Activated T-helper 2 cell treated with anti-CD3 and anti-CD28 coated beads, Interferon-gamma antibody, Interleukin-2, Interleukin-4, amounts not matched to agents 10 μg/mL and 5 μg/mL and 100 μg/mL, durations not matched to agents 14 hours and 24 hours and 36 hours (primary cell): ENCODE measurements at places on chromosomes 1 and 21. TPM values are rescaled to one million over a fixed set of nuclear protein-coding genes. Genes with fewer than 3 reads are reported as not detected.

The CXADR gene
- 0.39 and 0.64 TPM in 2 replicates for total RNA-seq

DNA sequence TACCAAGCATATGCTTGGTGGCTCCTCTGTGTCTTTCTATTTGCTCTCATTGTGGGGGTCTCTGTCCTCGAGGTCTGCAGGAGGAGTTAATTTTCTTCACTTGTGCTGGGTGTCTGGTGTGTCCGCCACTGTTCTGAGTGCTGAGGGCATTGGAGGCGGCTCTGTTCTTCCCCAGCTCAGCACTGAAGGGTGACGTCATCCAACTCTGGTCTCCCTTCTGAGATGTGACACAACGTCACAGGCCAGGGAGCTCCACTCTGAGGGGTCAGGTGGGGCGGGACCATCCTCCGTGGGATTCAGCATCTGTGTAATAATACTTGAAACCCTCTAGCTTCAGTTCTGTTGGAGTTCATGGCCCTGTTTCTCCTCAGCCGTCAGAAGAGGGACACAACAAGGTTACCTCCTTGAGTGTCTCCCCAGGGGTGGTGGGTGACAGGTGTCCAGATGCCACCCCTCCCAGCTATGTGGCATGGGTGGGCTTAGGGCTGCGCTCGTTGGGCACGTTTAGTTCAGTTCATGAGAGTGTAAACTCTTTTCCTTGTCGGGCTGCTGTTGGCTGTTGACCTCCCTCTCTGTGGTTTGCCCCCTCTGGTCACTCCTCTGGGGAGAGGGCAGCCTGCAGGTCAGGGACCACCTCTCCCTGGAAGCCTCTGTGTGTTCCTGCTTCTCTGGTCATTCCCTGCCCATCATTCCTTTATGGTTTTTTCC lies 3.1 kb downstream of the IBA57 start:
- H3K27me3 ChIP-seq = no peaks in the 10 kb centered on the region
- H3K27ac ChIP-seq = no peak overlapping the region
- no peak overlapping the region for H3K4me3 ChIP-seq
- peaks cover 24% of the 10 kb centered on the region for H3K4me1 ChIP-seq

DNA sequence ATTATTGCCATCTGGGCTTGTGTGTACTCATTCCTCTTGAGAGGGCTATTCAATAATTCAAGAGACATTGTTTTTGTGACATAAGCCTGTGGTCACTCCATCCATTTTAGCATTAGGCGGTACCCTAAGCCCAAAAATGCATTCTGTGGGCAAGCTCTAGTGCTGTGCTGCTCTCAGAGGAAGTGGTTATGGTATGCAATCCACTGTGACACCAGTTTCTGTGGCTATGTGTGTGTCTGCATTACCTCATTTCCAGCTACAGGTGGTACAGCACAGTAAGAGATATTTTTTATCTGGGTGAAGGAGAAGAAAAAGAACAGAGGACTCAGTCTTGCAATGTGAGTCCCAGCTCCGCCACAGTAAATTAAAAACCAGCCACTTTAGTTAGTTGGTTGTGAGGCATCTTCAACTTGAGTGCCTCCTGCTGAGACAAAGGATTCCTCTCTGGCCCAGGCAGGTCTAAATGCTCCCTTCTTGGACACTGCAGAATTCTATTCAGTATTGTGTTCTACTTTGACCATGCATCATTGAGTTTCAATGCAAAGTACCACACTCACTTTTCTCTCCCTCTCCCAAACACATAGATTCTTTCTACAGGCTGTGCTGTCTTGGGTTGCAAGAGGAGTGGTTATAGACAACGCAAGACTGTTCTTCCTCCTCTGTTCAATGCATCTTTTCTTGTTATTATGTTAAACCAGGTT lies 777.8 kb upstream of the BRINP3 start:
- DNase-seq = no peak
- H3K27me3 ChIP-seq = no peaks in the 10 kb centered on the region
- no peak overlapping the region for H3K27ac ChIP-seq
- no peaks in the 10 kb centered on the region for H3K4me1 ChIP-seq

The KPRP gene
- total RNA-seq = not detected in 2 replicates

DNA sequence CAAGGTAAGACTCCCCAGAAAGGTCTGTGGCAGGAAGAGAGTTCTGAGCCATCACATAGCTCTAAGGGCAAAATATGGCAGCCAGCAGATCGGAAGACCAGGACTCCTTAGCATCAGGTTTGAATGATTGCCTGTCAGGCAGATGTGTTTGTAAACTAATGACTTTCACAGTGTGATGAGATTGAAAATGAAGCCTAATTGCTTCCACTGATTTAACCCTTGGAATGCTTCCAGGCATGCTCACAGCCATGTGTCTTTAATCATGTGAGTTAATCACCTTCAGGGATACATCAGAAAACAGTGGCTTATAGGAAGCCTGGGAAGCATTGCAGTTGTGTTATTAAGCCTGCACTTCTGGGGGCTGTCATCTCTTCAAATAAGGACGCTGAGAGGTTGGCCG lies 82.8 kb downstream of the LRRC53 start:
- no peak overlapping the region for H3K4me3 ChIP-seq
- H3K4me1 ChIP-seq = no peaks in the 10 kb centered on the region
- H3K27me3 ChIP-seq = no peaks in the 10 kb centered on the region
- no peak for DNase-seq

The FABP3 gene
- not detected in 2 replicates for total RNA-seq

DNA sequence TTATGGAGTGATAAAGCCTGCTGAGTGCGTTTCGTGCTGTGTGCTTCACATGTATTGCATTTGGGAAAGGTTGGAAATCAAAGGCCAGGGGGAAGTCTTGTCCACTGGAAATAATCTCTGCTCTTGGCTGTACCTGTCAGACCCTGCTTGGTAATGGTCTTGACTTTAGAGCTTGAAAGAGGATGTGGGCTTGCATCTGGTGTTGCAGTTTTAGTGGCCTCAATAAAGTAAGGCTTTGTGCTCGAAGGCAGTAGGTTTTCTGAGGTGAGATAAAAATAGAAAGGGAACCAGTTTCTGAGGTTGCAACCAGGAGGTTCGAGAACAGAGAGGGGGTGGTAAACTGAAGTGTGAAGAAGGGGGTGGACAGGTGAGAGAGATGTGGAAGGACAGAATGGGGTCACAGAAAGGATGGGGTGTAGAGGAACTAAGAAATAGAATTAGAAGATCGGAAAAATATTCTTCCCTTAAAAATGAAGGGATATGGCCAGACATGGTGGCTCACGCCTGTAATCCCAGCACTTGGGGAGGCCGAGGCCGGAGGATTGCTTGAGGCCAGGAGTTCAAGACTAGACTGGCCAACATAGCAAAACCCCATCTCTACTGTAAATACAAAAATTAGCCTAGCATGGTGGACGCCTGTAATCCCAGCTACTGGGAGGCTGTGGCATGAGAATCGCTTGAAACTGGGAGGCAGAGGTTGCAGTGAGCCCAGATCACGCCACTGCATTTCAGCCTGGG lies 1.5 kb downstream of the S100PBP start:
- peak overlapping the region; percentile 99 for H3K4me3 ChIP-seq
- peak overlapping the region; percentile 96 for H3K27ac ChIP-seq
- DNase-seq = peak; percentile 28
- H3K4me1 ChIP-seq = peaks cover 34% of the 10 kb centered on the region
- peaks cover 49% of the 10 kb centered on the region for H3K36me3 ChIP-seq

The RIPPLY3 gene
- total RNA-seq = 0.21 TPM in 1 of 2 replicates, not detected in the other

DNA sequence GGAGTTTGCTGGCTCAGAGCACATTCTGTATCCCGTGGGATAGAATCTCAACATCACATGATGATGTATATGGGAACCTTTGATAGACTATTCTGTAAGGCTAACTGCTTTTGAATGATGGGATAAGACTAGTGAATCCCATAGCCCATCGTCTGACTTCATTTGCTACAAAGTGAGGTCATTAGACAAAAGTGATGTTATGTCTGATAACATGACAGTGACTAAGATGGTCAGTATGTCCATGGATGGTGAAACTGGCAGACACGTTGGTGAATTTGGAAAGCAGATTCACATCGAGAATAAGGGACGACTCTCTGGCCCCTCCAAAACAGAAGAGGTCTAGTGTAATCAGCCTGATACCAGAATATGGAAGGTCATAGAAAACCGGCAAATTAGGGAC lies 108.4 kb downstream of the HHAT start:
- H3K27ac ChIP-seq = no peak overlapping the region
- DNase-seq = no peak
- no peak overlapping the region for H3K4me3 ChIP-seq
- no peaks in the 10 kb centered on the region for H3K36me3 ChIP-seq

DNA sequence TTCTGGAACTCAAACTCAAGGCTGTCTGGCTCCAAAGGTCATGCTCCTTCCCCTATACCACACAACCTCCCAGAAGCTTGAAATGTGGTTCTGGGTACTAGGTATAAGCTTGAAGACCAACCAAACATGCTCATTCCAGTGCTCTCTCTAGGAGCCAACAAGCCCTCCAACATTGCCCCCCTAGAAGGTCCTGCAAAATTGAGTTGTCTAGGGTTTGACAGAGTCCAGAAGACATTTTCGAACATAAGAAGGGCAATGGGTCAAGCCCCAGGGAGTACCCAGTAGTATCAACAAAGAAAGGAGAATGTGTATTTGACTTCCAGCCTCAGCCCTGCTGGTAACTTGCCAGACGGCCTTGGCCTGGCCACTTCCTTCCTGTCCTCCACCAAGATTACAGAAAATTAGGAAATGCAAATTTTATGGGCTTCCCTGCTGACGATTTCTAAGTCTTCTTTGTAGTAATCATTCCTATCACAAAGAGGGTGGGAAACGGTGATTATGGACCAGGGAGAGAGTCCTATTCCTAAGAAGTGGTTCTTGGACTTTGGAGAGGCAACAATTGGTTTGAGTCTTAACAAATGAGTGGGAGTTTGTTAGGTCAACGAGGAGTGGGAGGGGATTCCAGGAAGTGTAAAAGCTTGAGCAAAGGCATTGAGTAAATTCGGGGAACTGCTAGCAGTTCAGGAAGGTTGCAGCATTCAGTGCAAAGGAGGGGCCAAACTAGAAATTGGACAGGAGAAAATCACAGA lies 18.7 kb upstream of the SLAMF1 start:
- H3K27ac ChIP-seq = peak overlapping the region; percentile 91
- H3K4me1 ChIP-seq = peaks cover 65% of the 10 kb centered on the region
- no peak for DNase-seq
- peaks cover 32% of the 10 kb centered on the region for H3K36me3 ChIP-seq

The BNIPL gene
- 1.5 TPM in 2 replicates for total RNA-seq

DNA sequence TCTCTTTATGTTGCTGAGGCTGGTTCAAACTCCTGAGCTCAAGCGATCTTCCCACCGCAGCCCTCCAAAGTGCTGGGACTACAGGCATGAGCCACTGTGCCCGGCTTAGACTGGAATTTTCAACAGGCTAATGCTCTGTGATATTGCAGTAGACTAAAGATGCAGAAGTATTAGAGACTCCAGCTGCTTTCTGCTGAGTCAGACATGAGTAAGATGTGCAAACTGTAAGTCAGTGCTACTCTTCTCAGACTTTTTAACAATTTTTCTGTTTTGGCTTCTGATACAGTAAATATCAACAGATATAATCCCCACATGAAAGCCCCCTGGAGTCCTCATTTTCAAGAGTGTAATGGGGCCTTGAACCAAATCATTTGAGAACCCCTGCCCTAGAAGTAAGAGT lies 29.3 kb upstream of the NLRP3 start:
- H3K27ac ChIP-seq = no peak overlapping the region
- H3K36me3 ChIP-seq = no peaks in the 10 kb centered on the region
- DNase-seq = no peak
- no peak overlapping the region for H3K4me3 ChIP-seq
- peaks cover 21% of the 10 kb centered on the region for H3K27me3 ChIP-seq
- H3K4me1 ChIP-seq = peaks cover 26% of the 10 kb centered on the region

DNA sequence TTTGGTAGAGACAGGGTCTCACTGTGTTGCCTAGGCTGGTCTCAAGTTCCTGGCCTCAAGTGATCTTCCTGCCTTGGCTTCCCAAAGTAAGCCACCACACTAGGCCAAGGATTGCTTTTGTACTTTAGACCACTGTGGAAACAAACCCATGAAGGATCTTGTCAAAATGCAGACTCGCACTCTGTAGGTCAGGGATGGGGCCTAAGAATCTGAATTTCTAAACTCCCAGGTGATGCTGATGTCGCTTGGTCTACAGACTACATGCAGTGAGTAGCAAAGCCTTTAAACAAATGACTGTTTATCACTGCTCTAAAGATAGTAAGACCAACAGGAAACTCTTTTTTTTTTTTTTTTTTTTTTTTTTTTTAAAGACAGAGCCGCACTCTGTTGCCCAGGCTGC lies 54.1 kb upstream of the MUTYH start:
- no peak overlapping the region for H3K27ac ChIP-seq
- H3K4me3 ChIP-seq = no peak overlapping the region
- no peaks in the 10 kb centered on the region for H3K36me3 ChIP-seq
- H3K27me3 ChIP-seq = no peaks in the 10 kb centered on the region
- H3K4me1 ChIP-seq = peaks cover 7% of the 10 kb centered on the region
- no peak for DNase-seq

GRCh38 chr1:180248731-180249681 lies 18.9 kb downstream of the LHX4 start:
- DNase-seq = no peak
- H3K4me1 ChIP-seq = peaks cover 5% of the 10 kb centered on the region
- no peak overlapping the region for H3K4me3 ChIP-seq
- H3K27ac ChIP-seq = no peak overlapping the region
- peaks cover 9% of the 10 kb centered on the region for H3K27me3 ChIP-seq

The F13B gene
- total RNA-seq = not detected in 2 replicates

DNA sequence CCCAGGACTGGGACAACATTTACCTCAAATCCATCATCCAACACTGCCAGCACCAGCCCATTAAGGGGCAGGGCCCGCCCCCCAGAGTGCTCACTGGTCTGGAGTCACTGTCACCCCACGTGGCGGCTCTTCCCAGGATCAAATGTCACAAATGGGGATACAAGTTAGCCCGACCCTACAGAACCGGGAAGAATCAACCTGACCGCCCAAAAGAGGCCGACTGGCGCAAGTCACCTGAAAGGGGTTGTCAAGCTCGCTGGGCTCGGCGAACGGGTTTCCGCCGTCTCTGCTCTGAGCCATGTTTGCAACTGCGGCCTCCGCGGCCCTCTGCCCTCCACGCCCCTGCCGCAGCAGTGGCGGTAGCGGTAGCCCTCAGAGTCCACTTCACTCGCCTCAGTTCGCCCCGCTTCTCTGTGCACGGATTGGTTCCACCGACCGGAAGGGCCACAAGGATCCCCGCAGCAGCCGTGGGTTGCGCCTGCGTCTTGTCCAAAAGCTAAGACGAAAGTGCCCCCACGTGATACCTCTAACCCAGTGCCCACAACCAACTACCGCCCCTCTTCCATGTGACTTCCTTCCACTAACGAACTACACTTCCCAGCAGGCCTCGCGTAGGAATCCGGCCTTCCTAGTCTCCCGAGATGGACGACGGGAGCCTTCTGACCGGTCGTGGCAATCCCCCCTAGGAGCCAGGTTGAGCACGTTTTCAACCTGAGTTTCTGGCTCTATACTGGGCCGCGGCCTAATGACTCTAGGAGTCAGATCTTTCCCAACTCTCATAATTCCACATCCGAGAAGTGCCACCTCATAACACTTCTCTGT lies at the start of gene SCAMP3:
Gene SCAMP3, minus strand, starts transcription at position 509 of the 822 bp plus-strand sequence. Its CDS starts 209 bp downstream, at position 300.
- peaks cover 87% of the 10 kb centered on the region for H3K36me3 ChIP-seq
- no peaks in the 10 kb centered on the region for H3K27me3 ChIP-seq
- peak within 1 kb of the TSS; percentile 98 for H3K4me3 ChIP-seq
- H3K4me1 ChIP-seq = peaks cover 21% of the 10 kb centered on the region
- H3K27ac ChIP-seq = peak within 1 kb of the TSS; percentile 90

The C8B gene
- total RNA-seq = not detected in 2 replicates

The PRUNE1 gene
- total RNA-seq = 15.1 and 15.5 TPM in 2 replicates
